Activated CD4-positive, alpha-beta T cell treated with anti-CD3 and anti-CD28 coated beads for 24 hours (primary cell): ENCODE measurements at places on chromosomes 6 and 20.

DNA sequence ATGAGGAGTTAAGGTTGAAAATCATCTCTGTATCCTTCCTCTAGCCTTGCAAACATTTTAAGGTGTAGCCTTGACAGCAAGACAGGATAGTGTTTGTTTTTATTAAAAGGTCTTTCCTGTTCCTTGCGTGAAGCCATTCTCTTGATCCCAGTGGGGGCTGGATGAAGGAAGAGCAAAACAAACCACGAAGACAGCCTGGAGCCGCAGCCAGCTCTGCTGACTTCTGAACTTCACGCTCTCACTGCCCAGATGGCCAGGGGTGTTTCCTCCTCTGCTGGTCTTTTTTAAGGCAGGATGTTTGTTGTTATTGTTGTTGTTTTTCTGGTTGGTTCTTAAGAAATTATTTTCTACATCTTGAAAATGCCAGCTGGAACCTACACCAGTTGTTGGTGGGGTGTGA lies 156.4 kb downstream of the MTHFD1L start:
- DNase-seq: no peak

DNA sequence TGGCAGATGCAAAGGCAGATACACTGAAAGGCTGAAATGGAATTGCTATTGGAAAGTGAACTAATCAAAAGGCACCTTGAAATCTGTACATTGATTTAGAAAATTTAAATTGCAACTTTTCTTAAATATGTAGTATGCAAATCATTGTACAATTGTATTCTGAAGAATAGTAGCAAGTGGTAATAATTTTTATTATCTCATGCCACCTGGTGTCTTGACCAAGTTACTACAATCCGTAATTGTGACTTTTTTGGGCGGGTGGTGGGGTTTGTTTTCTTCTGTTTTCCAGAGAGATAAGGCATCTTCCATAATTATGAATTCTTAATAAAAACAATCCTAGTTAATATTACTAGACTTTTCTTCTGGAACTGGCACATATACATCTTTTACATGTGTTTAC lies 12.5 kb upstream of the BCKDHB start:
- DNase-seq: no peak

DNA sequence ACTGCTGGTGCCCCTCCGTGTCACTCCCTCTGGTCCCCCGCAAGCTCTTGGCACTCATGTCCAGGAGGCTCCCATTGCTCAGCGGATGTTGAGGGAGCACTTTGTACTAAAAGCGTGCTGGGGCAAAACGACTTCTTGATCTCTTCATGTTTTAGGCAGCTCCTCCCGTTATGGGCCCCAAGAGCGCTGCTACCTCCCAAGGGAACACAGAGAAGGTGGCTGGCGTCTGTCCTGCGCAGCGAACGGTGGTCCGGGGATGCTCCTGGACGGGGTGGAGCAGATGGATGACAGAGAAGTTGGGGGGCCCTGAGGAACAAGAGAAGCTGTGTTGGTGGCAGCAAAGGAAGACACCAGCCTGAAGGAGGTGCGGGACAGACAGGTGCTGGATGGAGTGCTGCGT lies 99.8 kb downstream of the TMEM242 start:
- no peak for DNase-seq

DNA sequence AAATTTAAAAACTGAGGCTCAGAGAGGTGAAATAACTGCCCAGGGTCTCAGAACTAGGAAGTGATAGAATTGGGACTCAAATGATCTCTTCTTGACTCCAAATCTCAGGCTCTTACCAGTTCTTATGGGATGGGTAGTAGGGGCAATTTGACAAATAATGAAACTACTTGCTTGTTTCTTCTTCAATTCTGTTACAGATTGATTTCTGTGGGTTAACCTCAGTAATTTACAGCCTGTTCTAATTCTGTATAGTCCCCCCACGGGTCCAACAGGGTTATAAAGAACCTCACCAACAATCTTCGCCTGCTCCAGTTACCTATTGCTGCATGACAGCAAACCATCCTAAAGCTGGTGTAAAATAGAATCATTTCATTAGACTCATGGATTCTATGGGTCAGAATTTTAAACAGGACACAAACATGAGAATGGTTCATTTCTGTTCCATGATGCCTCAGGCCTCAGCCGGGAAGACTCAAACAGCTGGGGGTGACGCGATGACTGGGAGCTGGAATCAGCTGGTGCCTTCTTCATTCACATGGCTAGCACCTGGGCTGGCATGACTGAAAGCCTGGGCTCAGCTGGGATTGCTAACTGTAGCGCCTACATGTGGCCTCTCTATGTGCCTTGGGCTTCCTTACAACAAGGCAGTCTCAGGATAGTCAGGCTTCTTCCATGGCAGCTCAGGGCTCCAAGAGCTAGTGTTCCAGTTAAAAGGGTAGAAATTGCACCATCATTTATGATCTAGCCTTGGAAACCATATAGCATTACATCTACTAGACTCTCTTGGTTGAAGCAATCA lies 6.6 kb upstream of the WFDC2 start:
- no peak for DNase-seq

DNA sequence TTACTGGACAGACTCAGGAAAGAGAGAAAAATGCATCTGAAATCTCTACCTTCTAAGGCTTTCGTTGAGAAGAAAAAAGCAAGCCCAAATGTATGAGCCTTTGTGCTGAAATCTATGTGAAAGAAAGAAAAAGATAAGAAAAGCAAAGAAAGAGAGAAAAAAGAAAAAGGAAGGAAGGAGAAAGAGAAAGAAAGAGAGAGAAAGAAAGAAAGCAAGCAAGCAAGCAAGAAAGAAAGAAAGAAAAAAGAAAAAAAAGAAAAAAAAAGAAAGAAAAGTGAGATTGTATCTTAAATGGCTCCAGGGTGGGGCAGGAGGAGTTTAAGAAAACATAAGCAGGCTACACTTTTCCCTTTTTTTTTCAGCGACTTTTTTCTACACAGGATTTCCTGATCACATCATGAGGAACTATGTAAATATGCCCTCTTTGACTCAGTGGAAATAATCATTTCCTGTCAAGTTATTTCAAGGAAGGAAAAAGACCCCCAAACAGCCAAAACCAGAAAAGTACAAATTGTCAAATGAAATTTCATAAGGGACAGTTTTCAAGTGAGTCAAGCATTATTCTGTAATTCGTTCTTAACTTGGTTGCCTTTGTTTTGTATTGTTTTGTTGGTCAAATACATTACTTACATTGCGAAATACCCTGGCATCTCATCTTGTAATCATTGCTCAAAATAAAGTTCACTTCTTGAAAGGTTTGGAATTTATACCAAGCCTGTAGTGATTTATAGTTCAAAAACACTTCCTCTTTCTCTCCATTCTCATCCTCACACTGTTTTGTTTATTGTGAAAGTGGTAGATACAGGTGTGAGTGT lies 79.5 kb upstream of the RNF217 start:
- DNase-seq: no peak

- no peak for DNase-seq
These were observed 1674.9 kb downstream of the HACE1 start for GRCh38 chr6:103184776-103185175.

DNA sequence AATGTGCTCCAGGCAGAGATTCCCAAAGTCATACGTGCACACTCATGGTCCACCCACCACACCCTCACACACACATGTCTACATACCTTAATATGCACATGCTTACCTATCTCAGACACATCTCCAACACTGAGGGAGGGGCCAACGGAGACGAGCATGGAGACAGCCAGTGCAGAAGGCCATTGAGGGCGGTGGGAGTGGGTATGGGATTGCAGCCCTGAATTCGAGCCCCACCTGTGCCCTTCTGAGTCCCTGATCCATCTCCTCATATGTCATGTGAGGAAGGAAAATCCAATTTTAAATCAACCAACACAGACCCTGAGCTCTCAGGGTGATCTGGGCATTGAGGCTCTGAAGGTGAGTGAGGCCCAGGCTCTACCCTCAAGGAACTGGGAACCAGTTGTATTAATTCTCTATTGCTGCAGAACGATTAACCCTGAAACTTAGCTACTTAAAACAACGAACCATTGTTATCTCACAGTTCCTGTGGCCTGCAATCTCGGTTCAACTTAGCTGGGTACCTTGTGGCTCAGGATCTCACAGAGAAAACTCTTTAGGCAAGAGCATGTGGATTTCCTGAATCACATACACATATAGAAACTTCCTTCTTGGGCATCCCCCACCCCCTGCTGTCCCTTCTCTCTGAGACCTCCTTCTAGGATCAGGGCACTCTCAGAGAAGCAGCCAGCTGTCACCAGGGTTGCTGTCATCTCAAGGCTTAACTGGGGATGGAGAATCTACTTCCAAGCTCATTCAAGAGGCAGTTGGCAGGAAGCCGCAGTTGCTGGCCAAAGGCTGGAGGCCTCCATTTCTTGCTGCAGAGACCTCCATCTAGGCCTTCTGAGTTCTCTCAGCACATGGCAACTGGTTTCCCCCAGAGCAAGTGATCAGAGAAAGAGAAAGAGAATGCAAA lies 28.3 kb downstream of the GLP1R start:
- no peak for DNase-seq

- DNase-seq: no peak
These were observed 44.8 kb upstream of the ZNF831 start for GRCh38 chr20:59118855-59119254.

DNA sequence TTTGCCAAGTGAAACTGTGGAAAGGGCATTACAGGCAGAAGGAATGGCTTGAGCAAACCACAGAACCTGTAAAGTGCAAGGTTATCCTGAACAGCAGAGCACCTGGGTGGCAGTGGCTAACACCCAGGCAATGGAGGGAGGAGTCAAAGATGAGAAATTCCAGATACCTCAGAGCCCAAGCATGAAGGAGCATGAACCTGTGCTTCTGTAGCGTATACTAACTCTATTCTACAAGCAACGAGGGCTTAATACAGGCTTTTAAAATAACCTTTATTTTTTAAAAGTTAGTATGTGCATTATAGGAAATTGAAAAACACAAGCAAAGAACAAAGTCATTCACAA lies 77.0 kb downstream of the CNBD2 start:
- DNase-seq: no peak

GRCh38 chr6:36358226-36358915 lies 21.7 kb upstream of the BNIP5 start:
- DNase-seq: no peak

- DNase-seq: no peak
These were observed 8.0 kb downstream of the LAMA5 start for GRCh38 chr20:62359043-62359490.

- no peak for DNase-seq
These were observed 96.7 kb upstream of the OPRM1 start for GRCh38 chr6:153942361-153942760.

- DNase-seq: no peak
These were observed 233.4 kb upstream of the ID4 start for GRCh38 chr6:19603721-19604120.

DNA sequence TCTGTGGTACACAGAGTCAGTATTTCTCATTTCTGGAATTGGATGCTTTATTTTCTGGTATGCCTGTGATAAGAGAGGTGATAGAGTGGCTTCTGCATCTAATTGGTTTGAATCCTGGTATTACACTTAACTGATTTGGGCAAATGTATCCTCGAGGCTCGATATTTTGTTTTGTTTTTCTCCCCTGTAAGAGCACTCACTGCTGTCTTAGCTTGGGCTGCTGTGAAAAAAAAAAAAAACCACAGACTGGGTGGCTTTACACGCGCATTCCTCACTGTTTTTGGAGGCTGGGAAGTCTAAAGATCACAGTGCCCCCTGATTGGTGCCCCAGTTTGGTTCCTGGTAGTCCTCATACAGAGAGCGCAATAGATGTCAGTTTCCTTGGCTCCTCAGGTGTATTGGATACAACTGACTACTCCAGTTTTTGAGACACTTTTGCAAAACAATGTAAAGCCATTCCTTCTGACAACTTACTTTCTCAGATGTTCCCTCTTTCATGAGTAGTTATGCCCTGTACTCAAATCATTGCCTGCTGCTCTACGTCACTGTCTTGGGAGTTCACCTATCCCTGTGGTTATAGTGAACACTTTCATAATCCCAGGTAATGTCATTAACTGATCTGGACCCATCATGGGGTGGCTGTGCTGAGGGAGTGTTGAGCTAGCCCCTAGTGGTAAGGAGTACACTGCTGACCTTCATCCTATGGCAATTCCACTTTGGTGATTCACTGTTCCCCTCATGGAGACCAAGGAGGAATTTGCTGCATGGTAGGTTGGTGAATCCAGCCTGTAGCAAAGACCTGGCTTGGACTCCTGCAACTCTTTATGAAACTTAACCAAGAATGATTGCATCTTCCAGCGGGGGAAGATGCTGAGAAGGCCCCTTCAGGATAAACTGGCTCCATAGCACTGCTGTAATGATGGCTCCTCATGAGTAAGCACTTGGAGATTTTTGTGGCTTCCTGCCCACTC lies 3.5 kb upstream of the ACAT2 start:
- no peak for DNase-seq

DNA sequence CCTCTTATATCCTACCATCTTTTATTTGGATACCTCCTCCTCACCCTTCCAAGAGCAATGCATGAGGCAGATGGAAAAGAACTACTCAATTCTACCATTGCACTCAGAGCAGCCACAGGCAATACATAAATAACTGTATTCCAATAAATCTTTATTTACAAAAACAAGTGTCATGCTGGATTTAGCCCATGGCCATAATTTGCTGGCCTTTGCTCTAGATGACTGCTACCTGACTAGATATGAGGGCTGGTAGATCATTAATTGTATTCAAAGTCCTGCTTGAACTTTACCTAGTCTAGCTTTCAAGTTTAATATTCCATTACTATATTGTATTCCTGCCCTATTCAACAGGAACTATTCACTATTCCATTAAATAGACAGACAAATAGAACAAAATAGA lies 37.1 kb downstream of the AFG1L start:
- no peak for DNase-seq

DNA sequence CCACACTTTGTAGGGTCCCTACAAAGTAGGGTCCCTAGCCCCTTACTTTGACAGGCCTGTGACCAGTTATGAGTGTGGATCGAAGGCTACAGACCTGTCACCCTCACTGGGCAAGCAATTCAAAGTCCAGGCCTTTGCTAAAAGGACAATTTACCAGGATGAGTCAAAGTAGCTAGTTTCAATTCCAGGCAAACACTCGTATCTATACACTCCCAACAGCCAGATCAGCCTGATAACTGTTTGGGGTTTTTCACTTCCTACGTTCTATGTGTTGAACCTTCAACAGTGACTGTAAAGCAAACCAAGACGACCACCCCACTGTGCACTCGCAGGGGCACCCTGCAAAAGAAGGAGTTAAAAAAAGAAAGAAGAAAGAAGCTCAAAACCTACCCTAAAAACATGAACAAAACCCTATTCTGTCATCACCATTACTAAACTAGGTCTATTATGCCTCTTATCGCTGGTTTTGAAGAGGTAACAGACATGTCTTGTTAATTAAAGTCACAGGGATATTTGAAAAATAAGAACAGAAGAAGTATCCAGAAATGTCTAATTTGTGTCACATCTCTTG lies 3.2 kb downstream of the GFOD1 start:
- no peak for DNase-seq
